Erythroblast (primary cell): ENCODE measurements at places on chromosomes 2 and 18.

- no peak for DNase-seq
These were observed 120.7 kb downstream of the FEZ2 start for GRCh38 chr2:36477315-36477714.

DNA sequence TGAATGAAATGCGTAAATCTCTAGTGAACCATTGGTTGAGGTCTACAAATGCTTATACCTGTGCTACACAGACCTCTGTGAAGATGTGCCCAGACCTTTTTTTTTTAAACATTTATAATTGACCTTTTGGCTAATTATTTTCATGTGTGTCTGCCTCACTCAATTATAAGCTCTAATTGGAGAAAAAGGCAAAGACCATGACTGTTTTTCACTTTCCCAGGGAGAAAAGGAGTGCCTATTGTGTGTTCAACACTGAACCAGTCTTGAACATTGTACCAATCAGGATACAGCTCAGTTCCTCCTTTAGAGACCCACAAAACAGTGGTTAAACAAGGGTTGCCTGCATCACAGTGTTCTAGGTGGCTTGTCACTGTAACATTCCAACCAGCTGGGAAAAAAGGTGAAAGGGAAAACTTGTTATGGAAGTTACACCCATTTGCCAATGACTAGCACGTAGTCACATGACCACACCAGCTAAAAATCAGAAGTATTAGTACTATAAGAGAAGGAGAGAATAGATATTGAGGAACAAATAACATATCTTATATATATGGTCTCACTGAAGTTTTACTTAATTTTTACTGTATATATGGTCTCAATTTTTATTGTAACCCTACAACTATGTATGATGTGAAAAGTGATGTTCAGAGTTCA is 13.4 kb downstream of the TANK start:
- peak; percentile 28 for DNase-seq

GRCh38 chr18:14905350-14905749 is 157.4 kb downstream of the ANKRD30B start:
- DNase-seq, result no peak

DNA sequence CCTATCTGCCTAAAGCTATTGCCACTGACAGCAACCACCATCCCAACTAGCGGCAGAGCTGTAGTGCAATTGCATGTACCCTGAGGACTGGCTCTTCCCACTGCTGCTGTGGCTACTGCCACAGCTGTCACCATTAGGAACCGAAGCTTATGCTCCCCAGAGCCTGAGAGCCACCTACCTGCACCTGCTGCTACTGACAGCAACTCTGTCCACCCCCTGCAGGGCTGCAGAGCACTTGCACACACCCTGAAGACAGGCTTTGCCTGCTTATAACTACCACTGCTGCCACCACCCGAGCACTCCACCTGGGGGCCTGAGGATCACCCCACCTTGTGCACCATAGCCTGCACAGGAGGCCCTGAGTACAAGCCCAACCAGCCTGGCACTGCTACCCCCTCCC is 217.6 kb upstream of the FOSL2 start:
- no peak for DNase-seq

DNA sequence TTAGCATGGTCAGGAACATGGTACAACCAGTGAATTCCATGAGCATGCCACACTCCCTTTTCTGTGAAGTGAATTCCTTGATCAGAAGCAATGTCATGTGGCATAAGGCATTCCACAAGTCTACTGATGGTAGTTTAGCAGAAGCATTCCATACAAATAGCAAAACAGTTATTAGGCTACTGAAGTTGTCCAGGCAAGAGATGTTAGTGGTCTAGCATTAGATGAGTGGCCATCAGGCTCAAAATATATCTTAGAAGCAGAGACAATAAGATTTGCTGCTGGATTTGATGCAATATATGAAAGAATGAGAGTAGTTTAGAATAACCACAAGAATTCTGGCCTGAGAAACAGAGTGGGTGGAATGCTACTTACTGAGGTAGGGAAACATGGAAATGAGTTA is 355.3 kb upstream of the NRXN1 start:
- DNase-seq, result no peak

DNA sequence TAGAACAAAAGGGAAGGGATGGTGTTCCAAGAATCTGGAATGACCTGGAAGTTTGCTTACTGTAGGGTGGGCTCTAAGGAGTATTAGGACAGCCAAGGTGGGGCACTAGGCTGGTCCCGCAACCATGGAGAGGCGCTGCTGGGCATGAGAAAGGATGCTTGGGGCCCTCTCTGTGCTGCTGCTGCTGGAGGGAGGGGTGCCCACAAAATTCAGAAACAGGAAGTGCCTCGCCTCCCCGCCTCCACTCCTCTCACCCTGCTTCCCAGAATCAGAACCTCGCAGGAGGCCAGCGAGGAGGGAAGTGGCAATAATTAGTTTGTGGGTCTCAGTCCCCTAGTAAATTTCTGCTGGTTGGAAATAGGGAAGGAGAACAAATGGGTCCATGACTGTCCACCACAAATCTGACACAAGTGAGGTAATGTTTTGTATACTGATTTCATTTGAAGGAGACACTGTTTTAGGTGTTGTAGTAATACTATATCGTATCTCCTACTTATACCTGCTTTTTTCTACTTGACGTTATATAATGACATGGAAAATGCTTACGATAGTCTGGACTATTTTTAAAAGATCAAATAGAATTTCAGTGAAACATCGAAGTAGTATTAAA is 7.9 kb upstream of the PDCL3 start:
- DNase-seq, result no peak

DNA sequence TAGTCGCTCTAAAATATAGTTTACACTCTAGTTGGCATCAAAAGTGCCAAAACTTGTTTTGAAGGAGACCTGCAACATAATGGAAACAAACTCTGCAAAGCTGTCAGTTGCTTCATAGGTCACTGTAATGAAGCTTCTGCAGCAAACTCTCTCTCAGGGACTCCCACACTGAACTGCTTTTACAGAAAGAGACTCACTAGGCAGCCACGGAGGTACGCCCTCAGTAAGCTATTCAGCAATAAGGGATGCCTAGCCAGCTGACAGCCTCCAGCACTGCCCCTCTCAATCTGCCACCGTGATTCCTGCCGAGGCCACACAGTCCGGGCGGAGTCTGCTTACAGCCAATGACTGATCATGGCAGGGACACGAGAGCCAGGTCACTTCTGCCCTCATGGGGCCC is 51.1 kb downstream of the COLEC12 start:
- DNase-seq, result no peak

- no peak for DNase-seq
These were observed 100.7 kb upstream of the FOSL2 start for GRCh38 chr2:28291811-28292440.

- no peak for DNase-seq
These were observed 110.6 kb upstream of the LYPD1 start for GRCh38 chr2:132780651-132781050.

DNA sequence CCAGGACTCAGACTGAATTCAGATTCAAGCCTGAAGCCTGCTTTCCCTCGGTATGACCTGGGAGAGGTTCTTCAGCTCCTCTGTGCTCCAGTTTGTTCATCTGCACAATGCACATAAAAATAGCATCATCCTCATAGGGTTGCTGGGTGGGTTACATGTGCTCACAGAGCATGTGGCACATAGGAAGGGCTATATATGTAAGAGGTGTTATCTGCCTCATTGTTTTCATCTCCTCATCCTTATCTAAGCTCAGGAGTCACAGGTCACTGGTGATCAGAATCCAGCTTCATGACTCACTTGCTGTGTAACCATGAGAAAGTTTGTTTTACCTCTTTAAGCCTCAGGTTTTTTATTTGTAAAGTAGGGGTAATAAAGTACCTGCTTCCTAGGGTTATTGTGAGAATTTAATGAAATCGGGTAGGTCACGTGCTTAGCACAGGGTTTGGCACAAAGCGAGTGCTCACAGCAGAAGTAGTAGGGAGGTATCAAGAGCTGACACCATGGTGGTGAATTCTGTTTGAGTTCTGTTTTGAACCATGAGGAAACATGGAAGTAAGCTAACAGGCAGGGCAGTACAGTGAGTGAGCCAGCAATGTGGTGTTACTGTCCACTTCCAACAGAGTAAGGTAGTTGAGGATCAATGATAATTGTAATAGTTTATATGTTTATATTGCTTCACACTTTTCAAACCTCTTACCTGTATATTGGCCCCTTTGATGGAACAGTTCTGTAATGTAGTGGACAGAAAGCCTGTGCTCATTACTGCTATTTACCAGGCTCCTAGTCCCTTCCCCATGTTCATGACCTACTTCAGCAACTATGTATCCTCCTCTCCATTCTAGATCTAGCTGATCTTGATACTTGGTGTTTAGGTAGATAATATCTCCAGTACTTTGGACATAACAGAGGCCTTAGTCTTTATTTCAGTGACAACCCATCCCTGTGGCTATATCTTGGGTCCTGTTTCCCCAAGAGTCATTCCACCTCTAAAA is 141.4 kb upstream of the LTBP1 start:
- DNase-seq, result peak; percentile 13
